ENCODE measurements at places on chromosomes 13 and 19. TPM values are rescaled to one million over a fixed set of nuclear protein-coding genes. Genes with fewer than 3 reads are reported as not detected.

Gene ZFR2
- 4.1 TPM for polyA plus RNA-seq

Gene GIPC1
- 50.1 TPM for polyA plus RNA-seq

Gene PGLYRP2
- 0.19 TPM for polyA plus RNA-seq

Gene BLVRB
- 34.6 TPM for polyA plus RNA-seq

DNA sequence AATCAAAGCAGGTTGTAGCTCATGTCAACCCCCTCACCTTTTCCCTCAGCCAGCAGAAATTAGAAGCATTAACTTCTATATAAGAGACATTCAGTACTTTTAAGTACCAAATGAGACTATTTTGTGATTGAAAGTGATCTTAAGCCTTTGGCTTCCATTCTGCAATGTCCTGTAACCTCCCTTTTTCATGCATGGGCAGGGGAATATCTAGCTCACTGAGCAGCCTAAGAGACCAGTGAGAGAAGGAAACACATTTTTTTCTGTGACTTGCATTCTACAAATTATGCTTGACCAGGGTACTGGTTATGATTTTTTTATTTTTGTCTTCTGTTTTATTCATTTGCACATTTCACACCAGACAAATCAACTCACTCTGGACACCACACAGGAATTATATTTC is 369.6 kb downstream of the KCTD12 start:
- no peaks in the 10 kb centered on the region for H3K36me3 ChIP-seq
- no peak for DNase-seq
- no peak overlapping the region for H3K27ac ChIP-seq

GRCh38 chr19:2167896-2168618 is 4.3 kb downstream of the DOT1L start:
- H3K4me1 ChIP-seq = peaks cover 63% of the 10 kb centered on the region
- H3K36me3 ChIP-seq = no peaks in the 10 kb centered on the region
- no peak overlapping the region for H3K4me3 ChIP-seq

- H3K4me1 ChIP-seq = no peaks in the 10 kb centered on the region
- no peak for DNase-seq
- H3K27ac ChIP-seq = no peak overlapping the region
- H3K36me3 ChIP-seq = no peaks in the 10 kb centered on the region
Observed at GRCh38 chr13:26847281-26847680, 86.7 kb upstream of the GPR12 start.

DNA sequence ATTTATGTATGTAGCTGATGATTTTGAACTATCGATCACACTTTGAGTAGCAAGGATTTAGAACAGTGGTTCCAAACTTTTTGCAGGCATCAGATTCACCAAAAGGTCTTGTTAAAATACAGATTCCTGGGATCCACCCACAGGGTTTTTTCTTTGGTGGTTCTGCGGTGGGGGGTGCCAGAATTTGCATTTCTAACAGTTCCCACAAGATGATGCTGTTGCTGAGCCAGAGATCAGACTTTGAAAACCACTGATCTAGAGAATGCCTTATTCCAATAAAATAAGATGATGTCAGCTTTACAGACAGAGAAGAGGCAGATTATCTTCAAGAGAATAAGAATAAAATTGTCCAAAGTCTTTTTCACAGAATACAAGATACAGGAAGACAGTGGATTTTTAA is 80.9 kb upstream of the SHISA2 start:
- H3K4me3 ChIP-seq = no peak overlapping the region
- H3K27ac ChIP-seq = no peak overlapping the region
- H3K36me3 ChIP-seq = no peaks in the 10 kb centered on the region
- H3K27me3 ChIP-seq = no peaks in the 10 kb centered on the region
- peak; percentile 1 for DNase-seq

GRCh38 chr19:35265900-35266519 is 2.8 kb upstream of the USF2 start:
- H3K36me3 ChIP-seq = peaks cover 18% of the 10 kb centered on the region
- no peak overlapping the region for H3K4me3 ChIP-seq
- H3K27ac ChIP-seq = no peak overlapping the region
- H3K4me1 ChIP-seq = peaks cover 31% of the 10 kb centered on the region

GRCh38 chr19:4597975-4598671 is 38.6 kb upstream of the SEMA6B start:
- peak; percentile 58 for DNase-seq
- H3K4me3 ChIP-seq = no peak overlapping the region
- no peak overlapping the region for H3K27ac ChIP-seq
- H3K27me3 ChIP-seq = peaks cover 9% of the 10 kb centered on the region
